ENCODE measurements at places on chromosomes 5 and 9.
A peak's percentile ranks its signal among the peaks of the same experiment; 100 is the strongest.

GRCh38 chr9:106861640-106862109 lies 1.3 kb upstream of the ZNF462 start:
- DNase-seq, result no peak

GRCh38 chr5:155087036-155087435 lies 73.5 kb downstream of the KIF4B start:
- DNase-seq, result no peak

GRCh38 chr5:75048457-75048953 lies 3.9 kb downstream of the GCNT4 start:
- DNase-seq, result no peak

GRCh38 chr5:128135286-128135685 lies 51.7 kb downstream of the SLC12A2 start:
- DNase-seq, result no peak

- DNase-seq, result no peak
Measured at GRCh38 chr5:137708796-137709559, 26.9 kb downstream of the KLHL3 start.

- DNase-seq, result no peak
Measured at GRCh38 chr5:142600092-142600491, 85.8 kb downstream of the FGF1 start.

- no peak for DNase-seq
Measured at GRCh38 chr5:111863801-111864200, 106.8 kb upstream of the NREP start.

- DNase-seq, result peak; percentile 33
Measured at GRCh38 chr9:96014078-96014477, 138.6 kb downstream of the ERCC6L2 start.

DNA sequence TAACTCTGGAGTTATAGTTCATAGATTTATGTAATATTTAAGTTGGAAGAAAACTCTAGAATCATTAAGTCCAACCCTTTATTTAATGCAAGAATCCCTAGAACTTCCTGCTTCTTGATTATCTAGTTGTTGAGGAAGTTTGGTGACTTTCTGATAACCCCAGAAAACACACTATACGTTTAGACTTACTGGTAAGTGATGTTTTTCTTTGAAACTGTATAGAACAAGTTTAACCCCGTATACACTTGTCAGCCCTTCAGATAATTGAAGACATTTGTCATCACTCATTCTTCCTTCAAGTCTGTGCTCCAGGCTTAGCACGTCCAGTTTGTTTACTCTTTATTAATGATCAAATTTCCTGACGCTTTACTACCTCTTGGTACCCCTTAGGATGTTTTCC lies 9.0 kb downstream of the NDUFS4 start:
- DNase-seq, result no peak

DNA sequence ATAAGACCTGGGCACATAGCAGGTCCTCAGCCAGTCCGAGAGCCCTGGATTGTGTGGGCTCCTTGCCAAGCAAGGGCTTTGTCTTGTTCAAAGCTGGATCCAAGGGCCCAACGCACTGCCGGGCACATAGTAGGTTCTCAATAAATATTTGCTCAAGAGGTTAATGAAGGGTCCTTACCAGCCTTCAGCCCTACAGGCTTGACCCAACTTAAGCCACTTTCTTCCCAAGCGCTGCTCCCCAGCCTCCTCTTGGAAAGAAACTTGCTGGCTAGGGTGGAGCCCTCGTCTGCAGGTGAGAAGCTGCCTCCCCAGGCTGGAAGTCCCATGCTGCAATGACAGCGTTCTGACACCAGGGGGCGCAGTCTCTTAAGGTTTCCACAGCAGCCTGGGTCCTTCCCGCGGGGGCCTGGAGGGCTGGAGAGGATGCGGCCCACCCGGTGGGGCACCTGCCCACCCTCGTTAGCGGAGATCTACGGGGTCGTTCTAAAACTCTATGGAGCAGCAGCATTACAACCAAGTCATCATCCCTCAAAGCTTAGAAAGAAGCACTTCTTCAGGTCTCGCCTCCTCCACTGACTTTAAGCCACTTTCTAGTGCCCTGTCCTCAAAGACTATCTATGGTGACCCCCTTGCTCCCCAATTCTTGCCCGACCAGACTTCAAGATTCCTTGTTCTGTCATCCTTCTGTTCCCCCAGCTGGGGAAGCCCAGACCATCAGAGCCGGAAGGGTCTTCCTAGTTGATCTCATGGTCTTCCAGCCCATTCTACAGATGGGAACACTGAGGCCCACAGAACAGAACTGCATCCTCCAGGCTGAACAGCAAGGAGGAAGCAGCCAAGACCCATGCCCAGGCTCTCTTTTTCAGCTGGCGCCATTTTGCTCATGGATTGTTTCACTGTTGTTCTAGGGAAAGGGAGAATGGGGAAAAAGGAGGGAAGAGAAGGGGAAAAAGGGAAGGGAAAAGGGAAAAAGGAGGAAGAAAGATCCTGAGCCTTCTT lies 115.4 kb downstream of the LHX2 start:
- peak; percentile 63 for DNase-seq

DNA sequence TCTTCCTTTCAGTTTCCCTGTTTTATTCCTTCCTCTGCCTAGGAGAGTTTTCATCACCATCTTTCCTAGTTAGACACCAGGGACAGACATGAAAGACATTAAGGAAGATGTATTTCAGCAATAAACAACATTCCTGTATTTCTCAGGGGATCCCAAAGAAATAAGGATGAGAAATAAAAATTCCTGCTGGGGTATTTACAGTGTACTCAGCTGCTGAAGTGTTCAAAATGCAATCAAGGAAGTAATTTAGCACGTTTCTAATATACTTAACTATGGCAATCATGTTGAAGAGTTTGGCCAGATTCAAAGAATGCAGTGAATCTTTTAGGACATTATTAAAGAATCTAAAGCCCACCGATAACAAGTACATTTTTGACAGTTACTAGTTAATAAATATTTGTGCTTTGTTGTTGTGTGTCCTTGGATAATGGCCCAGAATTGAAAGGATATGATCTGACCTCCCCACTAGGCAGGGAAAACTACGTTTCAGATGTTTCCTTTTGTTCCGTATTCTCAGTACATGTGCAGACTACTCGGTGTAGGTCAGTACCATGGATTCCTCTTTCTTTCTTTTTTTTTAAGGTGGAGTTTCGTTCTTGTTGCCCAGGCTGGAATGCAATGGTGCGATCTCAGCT lies 46.8 kb downstream of the INIP start:
- DNase-seq, result no peak

All from activated effector memory CD4-positive, alpha-beta T cell treated with Interleukin-2 at 50 U/mL for 16 hours (primary cell).